Activated T-helper 2 cell treated with anti-CD3 and anti-CD28 coated beads, Interferon-gamma antibody, Interleukin-2, Interleukin-4, amounts not matched to agents 10 μg/mL and 5 μg/mL and 100 μg/mL, durations not matched to agents 14 hours and 24 hours and 36 hours (primary cell): ENCODE measurements at places on chromosomes 1 and 21.

- H3K27ac ChIP-seq: no peak overlapping the region
- peaks cover 25% of the 10 kb centered on the region for H3K4me1 ChIP-seq
- no peaks in the 10 kb centered on the region for H3K36me3 ChIP-seq
- H3K27me3 ChIP-seq: peaks cover 6% of the 10 kb centered on the region
Measured at GRCh38 chr1:108556499-108556898, 3.4 kb upstream of the EEIG2 start.

GRCh38 chr1:193516755-193517388 lies 330.5 kb upstream of the B3GALT2 start:
- peaks cover 12% of the 10 kb centered on the region for H3K4me1 ChIP-seq
- H3K4me3 ChIP-seq: no peak overlapping the region

- peaks cover 10% of the 10 kb centered on the region for H3K27me3 ChIP-seq
- H3K4me1 ChIP-seq: peaks cover 29% of the 10 kb centered on the region
- no peaks in the 10 kb centered on the region for H3K36me3 ChIP-seq
- H3K27ac ChIP-seq: no peak overlapping the region
- no peak for DNase-seq
Measured at GRCh38 chr1:54480525-54480848, 67.5 kb upstream of the ACOT11 start.

GRCh38 chr1:172973424-172973823 lies 77.3 kb downstream of the TNFSF18 start:
- H3K27ac ChIP-seq: no peak overlapping the region
- peaks cover 24% of the 10 kb centered on the region for H3K27me3 ChIP-seq
- no peak overlapping the region for H3K4me3 ChIP-seq
- no peak for DNase-seq
